ENCODE measurements at places on chromosomes 3 and 15. TPM values are rescaled to one million over a fixed set of nuclear protein-coding genes. Genes with fewer than 3 reads are reported as not detected.
A peak's percentile ranks its signal among the peaks of the same experiment; 100 is the strongest.

Gene UNC13C
- total RNA-seq = 1.1 TPM

Gene OR5K2
- not detected for total RNA-seq

Gene GOLGA6L10
- total RNA-seq = 1.9 TPM

GRCh38 chr15:40222131-40222530 is 16.7 kb upstream of the PAK6 start:
- no peaks in the 10 kb centered on the region for H3K4me1 ChIP-seq
- H3K27me3 ChIP-seq = no peaks in the 10 kb centered on the region
- H3K27ac ChIP-seq = no peak overlapping the region
- H3K36me3 ChIP-seq = no peaks in the 10 kb centered on the region
- H3K4me3 ChIP-seq = no peak overlapping the region

- no peak for DNase-seq
- no peak overlapping the region for H3K27ac ChIP-seq
- H3K4me3 ChIP-seq = no peak overlapping the region
Observed at GRCh38 chr15:63499611-63500010, 4.8 kb upstream of the USP3 start.

DNA sequence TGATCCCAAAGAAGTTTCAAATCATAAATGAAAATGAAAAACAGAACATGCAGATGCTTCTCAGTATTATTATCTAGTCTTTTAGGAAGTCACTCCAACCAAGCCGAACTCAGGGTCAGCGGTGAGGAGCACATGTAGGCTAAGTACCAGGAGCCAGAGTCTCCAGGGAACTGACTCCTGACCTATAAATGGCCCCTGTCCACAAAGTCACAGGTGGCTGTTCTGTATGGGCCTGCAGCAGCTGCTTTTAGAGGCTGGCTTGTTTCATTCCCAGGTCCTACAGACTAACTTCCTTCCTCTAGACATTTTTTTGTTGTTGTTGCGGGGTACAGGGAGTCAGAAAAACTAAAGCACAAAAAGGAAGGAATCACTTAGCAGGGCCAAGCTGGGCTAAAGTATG is 54.6 kb downstream of the DAPK2 start:
- no peak for DNase-seq
- peak overlapping the region; percentile 66 for H3K27ac ChIP-seq
- no peak overlapping the region for H3K4me3 ChIP-seq
- no peaks in the 10 kb centered on the region for H3K36me3 ChIP-seq
- H3K27me3 ChIP-seq = no peaks in the 10 kb centered on the region
- peaks cover 38% of the 10 kb centered on the region for H3K4me1 ChIP-seq

GRCh38 chr3:46006238-46007032 is 10.8 kb upstream of the FYCO1 start:
- H3K4me3 ChIP-seq = no peak overlapping the region
- no peaks in the 10 kb centered on the region for H3K27me3 ChIP-seq
- no peaks in the 10 kb centered on the region for H3K36me3 ChIP-seq
- peak overlapping the region; percentile 19 for H3K27ac ChIP-seq

GRCh38 chr15:61857169-61857829 is 202.9 kb downstream of the VPS13C start:
- H3K4me1 ChIP-seq = no peaks in the 10 kb centered on the region
- no peaks in the 10 kb centered on the region for H3K36me3 ChIP-seq
- no peak overlapping the region for H3K27ac ChIP-seq
- H3K4me3 ChIP-seq = no peak overlapping the region
